T follicular helper cell (primary cell): ENCODE measurements at places on chromosomes 4 and X.

- no peak for DNase-seq
Measured at GRCh38 chrX:12891915-12892506, 14.4 kb upstream of the TLR8 start.

GRCh38 chrX:130552444-130553073 lies 150.8 kb downstream of the RBMX2 start:
- no peak for DNase-seq

DNA sequence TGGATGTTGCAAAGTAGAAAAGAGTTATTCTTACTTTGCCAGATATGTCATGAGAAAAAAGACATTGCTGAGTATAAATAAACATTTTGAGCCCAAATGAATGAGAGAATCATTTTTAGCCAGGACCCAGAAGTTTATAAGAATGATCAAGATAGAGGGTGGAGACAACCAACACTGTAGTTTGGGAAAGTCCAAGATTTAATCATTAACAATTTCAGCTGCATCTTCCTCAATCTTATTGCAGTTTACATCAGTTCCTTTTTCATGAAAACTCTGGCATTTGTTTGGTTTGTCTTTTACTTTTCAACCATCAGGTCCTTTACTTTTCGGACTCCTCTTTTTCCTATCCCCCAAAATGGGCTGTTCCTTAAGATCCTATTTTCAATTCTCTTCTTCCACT lies 645.9 kb downstream of the ANKRD50 start:
- DNase-seq, result no peak

DNA sequence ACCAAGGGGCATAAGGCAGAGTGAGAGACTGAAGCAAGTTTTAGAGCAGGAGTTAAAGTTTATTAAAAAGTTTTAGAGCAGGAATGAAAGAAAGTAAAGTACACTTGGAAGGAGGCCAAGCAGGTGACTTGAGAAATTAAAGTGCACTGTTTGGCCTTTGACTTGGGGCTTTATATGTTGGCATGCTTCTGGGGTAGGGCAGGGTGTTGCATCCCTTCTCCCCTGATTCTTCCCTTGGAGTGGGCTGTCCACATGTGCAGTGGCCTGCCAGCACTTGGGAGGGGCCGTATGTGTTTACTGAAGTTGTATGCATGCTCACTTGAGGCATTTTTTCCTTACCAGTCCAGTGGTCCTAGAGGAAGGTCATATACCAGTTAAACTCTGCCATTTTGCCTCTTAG lies 35.3 kb upstream of the GPR173 start:
- DNase-seq, result no peak

DNA sequence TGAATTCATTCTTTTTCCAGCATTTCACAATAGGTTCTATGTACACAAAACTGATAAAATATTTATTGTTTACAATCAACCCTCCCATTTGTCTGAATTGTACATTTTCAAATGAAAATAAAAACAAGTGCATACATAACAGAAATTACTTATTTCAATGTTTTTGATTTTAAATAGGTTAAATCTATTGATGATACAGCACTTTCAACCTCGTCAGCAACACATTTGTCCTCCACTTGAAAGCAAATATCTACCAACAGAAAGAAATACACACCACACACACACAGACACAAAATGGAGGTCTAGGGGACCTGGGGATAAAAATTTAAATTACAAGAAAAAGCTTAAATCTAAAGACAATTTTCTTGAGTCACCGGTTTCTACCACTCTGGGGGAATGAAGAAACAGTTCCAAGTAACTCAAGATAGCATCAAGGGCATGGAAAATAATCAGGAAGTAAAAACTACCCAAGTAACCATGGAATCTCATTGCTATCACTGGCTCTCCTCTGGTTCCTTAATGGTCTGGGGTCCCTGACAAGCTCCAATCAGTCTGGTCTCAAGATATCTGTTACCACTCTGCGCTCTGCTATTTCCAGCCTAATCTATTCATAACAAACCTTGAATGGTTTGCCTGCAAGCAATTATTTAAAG lies 27.6 kb downstream of the ANKRD17 start:
- DNase-seq, result no peak
